Dermis lymphatic vessel endothelial cell (primary cell): ENCODE measurements at places on chromosomes 6 and 20. TPM values are rescaled to one million over a fixed set of nuclear protein-coding genes. Genes with fewer than 3 reads are reported as not detected.

The SERINC3 gene
- 130 and 138 TPM in 2 replicates for total RNA-seq

The TSBP1 gene
- total RNA-seq = not detected in 2 replicates

The DBNDD2 gene
- 6.8 and 10.9 TPM in 2 replicates for total RNA-seq

The FKBP1C gene
- 1.5 and 2.2 TPM in 2 replicates for total RNA-seq

The PLA2G7 gene
- total RNA-seq = not detected in 2 replicates
